ENCODE measurements at places on chromosomes 5 and 9.

GRCh38 chr5:139862313-139862712 is 66.7 kb downstream of the PSD2 start:
- DNase-seq, result no peak

GRCh38 chr5:95087816-95088317 is 197.0 kb downstream of the MCTP1 start:
- no peak for DNase-seq

DNA sequence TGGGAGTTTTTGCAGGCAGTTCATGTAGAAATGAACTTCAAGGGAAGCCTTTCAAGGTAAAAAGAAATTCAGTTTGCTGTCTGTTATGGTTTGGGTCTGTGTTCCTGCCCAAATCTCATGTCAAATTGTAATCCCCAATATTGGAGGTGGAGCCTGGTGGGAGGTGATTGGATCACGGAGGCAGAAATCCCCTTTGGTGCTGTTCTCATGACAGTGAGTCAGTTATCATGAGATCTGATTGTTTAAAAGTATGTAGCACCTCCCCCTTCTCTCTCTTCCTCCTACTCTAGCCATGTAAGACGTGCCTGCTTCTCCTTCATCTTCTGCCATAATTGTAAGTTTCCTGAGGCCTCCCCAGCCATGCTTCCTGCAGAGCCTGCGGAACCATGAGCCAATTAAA is 341.4 kb downstream of the ARHGEF28 start:
- DNase-seq, result no peak

- no peak for DNase-seq
These were observed 33.6 kb downstream of the SEC61B start for GRCh38 chr9:99255651-99256050.

DNA sequence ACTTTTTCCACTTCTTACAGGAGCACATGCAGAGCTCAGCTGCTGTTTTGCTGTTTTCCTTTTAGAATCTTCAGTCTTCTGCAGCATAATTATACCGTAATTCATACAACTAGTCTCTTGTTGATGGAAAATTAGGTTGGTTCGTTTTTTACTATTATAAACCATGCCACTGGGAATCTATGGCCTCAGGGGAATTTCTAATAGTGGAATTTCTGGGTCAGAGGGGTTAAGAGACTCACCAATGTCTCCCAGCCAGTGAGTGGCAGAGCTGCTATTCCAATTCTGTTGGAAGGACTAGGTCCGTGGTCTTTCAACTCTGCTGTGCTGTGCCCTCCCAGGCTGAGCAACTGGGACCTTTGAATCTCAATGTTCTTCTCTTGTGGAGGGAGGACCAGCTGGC is 282.5 kb downstream of the ZSWIM6 start:
- DNase-seq, result no peak

DNA sequence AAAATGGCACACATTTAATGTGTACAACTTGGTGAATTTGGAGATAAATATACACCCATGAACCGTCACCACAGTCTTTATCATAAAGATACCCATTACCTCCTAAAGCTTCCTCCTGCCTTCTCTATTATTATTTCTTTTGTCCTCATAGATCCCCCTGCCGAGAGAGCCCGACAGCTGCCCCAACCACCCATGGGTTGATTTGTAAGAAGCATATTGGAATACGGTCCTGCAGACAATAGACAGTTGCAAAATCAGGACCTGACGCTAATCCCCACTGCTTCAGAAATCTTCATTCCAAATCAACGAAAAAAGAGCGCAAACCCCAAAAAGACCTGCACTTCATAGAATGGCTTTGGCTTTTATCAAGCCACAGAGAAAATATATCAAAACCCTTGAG is 697.5 kb downstream of the SEMA5A start:
- no peak for DNase-seq

GRCh38 chr5:65926276-65926783 is at the start of gene ERBIN:
TSS of gene ERBIN (plus strand) at chr5:65926575. CDS start at chr5:65992719, 66,144 bp downstream.
- DNase-seq, result peak; percentile 46

DNA sequence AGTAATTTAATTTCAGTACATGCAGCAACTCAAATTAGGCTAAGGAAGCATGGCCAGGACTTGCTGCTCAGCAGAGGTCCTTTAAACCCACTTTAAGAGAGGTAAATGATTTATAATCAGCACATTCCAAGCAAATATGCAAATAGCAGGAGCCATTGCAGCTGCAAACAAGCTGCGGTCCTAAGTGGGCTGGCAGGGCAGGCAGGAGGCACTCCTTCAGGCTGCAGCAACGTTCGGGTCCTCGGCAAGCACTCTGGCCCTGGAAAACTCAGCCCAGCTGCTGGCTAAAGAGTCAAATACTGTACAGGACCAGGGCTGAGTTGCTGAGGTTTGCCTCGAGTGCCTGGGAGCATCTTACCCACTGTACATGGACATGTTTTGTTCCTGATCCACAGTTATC is 126.9 kb downstream of the FSTL4 start:
- DNase-seq, result no peak

Data from stimulated activated CD4-positive, alpha-beta T cell treated with anti-CD3 and anti-CD28 coated beads, Interleukin-1b, Interleukin-23, amount 100 ng/mL, for 1 hour (primary cell).